IPS DF 19.7 (cell line): ENCODE measurements at places on chromosomes 7 and 10.

DNA sequence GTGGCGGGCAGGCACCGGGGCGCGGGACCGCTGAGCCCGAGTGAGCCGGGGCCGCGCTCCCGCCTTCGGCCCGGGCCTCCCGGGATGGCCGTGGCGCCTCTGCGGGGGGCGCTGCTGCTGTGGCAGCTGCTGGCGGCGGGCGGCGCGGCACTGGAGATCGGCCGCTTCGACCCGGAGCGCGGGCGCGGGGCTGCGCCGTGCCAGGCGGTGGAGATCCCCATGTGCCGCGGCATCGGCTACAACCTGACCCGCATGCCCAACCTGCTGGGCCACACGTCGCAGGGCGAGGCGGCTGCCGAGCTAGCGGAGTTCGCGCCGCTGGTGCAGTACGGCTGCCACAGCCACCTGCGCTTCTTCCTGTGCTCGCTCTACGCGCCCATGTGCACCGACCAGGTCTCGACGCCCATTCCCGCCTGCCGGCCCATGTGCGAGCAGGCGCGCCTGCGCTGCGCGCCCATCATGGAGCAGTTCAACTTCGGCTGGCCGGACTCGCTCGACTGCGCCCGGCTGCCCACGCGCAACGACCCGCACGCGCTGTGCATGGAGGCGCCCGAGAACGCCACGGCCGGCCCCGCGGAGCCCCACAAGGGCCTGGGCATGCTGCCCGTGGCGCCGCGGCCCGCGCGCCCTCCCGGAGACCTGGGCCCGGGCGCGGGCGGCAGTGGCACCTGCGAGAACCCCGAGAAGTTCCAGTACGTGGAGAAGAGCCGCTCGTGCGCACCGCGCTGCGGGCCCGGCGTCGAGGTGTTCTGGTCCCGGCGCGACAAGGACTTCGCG is 534 bp downstream of the FZD9 start:
- no peak for DNase-seq

DNA sequence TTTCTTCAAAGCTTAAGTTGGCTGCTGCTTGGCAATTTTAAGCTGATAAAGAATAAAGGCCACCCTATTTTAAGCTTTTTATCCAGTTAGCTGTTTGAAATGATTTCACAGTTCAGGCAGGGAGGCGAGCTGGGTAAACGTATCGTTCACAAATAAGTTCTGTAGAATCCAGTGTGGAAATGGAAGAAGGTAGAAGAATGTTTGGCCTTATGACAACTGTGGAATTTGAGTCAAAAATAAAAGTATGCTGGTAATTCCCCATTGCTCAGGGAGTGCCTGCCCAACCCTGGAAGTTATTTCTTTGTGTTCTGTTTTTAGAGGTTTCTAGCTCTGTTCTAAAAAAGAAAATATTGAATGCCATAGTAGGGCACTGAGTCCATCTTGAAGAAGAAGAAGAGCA is 113.1 kb downstream of the ARL4A start:
- no peak for DNase-seq

GRCh38 chr7:96685353-96685752 is 24.3 kb downstream of the SEM1 start:
- no peak for DNase-seq

GRCh38 chr7:81769891-81770727 is at the start of gene HGF:
HGF (minus strand) TSS chr7:81770047; CDS start chr7:81769971, 76 bp downstream.
- DNase-seq = no peak

DNA sequence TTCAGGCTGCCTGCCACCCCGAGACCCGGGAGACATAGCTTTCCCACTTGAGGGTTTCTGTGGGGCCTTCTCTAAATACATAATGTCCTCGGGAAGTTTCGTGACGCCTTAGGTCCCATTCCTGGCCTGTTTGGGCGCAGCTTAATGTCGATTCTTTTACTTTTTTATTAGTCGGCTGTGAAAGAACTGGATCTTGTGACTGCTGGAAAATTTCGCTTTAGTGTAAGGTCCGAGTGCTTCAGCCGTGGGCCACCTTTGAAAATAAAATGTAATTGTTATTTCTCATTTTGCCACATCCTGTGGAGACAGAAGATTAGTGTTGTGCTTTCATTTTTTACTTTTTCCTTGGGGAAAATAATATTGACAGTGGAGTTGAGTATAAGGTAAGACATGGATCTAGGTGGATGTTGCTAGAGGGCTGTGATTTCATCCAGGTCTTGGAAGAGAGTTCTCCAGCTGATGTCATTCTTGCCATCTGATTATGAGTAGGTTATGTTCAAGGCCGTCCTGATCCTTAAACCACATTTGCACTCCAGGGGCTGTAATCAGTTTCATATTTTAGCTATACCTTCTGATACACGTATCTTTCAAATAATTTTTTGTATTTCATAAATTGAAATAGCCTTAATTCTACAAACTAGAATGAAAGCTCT is 830 bp downstream of the RAB18 start:
- no peak for DNase-seq
